ENCODE measurements at places on chromosomes 12 and 14.

DNA sequence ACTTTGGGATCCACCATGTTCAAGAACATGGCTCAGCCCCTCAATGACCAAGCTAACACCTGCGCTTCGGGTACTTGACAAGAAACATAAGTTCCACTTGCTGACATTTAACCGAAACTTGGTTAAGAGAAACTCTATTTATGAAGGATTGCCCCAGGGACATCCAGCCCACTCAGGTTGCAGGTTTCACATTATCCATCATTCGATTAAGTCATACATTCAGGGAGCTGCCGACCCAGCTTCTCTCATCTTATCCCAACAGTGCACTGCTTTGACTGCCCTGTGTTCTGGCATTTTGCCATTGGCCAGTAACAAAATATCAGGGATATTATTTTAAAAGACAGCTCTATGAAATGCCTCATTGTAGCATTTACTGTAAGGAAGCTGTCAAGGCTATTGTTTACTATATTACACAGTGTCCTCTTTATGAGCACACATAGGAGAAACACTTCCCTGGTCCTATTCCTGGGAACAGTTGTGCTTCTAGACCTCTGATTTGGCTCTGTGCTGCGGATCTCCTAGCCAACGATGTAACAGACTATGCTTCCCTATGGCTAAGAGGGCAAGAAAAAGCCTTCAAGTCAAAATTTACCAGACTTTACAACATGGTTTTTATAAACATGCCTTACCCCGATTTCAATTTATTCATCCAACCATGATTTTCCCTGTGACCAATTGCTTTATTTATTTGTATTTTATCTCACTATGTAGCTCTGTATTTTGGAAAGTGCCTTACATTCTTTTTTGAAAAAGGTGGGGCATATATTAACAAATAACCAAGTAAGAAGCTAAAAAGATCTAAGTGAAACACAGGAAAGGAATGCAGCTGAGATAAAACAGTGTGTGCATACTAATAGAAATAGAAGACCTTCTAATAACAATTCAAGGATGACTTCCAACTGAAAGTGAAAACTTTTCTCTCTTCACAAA lies 109.3 kb downstream of the ITPR2 start:
- DNase-seq: no peak

GRCh38 chr14:105026033-105026785 lies 5.3 kb upstream of the CDCA4 start:
- no peak for DNase-seq

DNA sequence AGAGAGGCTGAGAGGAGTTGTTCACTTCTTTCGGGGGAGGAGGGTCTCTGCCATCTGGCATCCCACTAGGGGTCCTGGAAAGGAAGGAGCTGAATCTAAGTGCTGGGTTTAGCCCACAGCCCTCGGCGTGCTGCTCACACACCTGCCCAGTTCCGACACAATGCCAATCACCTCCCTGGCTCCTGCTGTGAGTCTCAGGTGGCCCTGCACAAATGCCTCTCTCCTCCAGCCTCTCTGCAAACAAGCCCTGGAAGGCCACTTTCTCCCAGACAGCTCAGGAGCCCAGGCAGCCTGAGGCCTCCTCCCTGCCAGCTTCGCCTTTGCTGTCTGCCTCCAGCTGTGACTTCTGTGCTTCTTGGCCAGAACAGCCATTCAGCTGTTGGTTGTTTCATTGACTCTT lies 51.2 kb downstream of the SMIM41 start:
- DNase-seq: no peak

DNA sequence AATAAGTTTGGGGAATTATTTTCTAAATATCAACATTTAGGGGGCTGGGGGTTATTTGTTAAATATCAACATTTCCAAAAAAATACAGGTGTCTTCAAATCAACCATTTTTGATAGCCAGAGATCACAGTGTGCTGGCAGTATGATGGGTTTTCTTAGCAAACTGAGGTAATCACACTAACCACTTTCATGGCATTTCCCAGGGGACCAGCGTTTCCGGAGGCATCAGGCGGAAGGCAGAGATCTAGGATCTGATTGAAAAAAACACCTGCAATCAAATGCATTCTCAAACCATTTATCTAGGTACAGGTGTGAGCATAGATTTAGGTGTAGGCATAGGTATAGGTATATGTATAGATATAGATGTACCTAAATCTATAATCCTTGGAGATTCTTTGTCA lies 34.6 kb downstream of the GLRX5 start:
- no peak for DNase-seq

- no peak for DNase-seq
Observed at GRCh38 chr12:45644541-45644940, 85.0 kb upstream of the ARID2 start.

- no peak for DNase-seq
Observed at GRCh38 chr12:61356485-61356884, 903.7 kb upstream of the USP15 start.

- no peak for DNase-seq
Observed at GRCh38 chr14:68594737-68595380, 198.0 kb downstream of the ZFP36L1 start.

GRCh38 chr12:26162905-26163304 lies 32.5 kb upstream of the SSPN start:
- DNase-seq: no peak

DNA sequence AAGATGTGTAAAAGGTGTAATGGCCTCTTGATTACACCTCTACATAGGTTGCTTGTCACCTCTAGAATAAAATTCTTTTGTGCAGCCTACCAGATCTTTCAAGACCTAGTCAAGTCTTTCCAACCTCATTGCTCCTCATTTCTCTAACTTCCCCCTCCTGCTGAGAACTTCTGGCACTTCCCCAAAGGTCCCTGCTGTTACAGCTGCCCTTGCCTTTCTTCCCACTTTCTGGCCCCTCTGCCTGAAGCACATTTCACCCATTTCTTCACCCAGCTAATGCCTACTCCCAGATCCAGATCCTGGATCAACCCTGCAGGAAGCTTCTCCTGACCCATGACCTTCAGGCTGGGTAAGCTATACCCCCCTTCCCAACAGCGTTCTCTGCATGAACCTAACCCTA lies 1.5 kb downstream of the TSHR start:
- DNase-seq: no peak

GRCh38 chr12:123533672-123534643 lies at the start of gene RILPL1:
TSS of gene RILPL1 (minus strand) at chr12:123533719. CDS start at chr12:123533482, 237 bp downstream.
- peak; percentile 21 for DNase-seq

GRCh38 chr12:14326699-14327098 lies 38.8 kb upstream of the ATF7IP start:
- no peak for DNase-seq

GRCh38 chr14:88351966-88352691 lies 29.1 kb upstream of the KCNK10 start:
- no peak for DNase-seq

GRCh38 chr14:72617391-72618031 lies 276.4 kb downstream of the DPF3 start:
- DNase-seq: no peak

DNA sequence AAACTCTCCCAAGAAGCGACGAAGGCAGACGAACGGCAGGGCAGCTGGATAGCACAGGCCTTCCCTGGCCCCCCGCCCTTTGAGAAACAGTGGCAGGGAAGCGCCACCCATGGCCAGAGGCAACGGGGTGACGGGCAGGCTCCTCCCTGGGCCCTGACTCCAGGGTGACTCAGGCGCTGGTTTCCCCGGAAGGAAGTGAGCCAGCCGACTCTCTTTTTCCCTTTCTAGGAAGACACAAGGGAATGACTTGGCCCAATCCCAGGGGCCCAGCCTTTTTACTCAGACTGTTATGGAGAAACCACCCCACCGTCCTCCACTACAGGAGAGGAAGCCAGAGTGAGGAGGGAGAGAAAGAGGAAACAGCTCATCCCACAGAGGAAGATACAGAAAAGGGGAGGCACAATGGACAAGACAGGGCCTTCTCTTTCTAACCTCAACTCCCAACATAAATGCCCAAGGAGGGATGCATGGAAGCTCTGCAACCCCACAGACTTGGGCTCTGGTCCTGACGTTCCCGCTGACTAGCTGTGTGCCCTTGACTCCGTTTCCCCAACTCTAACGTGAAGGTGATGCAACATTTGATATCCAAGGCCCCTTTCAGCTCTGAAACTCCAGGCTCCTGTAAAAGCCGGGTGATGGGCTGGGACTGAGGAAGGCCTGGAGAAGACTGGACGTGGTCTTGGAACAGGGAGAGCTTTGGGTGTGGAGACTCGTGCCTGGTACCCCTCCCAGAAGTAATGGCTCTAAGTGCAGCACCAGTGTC lies 27.9 kb downstream of the ACTN1 start:
- no peak for DNase-seq

GRCh38 chr12:29980304-29980703 lies 196.6 kb upstream of the TMTC1 start:
- no peak for DNase-seq

- DNase-seq: no peak
Observed at GRCh38 chr12:1518591-1519516, 75.5 kb downstream of the FBXL14 start.

GRCh38 chr12:55658635-55659391 lies 22.1 kb downstream of the OR10P1 start:
- no peak for DNase-seq

GRCh38 chr12:110649341-110649847 lies 35.5 kb downstream of the TCTN1 start:
- DNase-seq: no peak

GRCh38 chr14:42429401-42429800 lies 822.7 kb downstream of the LRFN5 start:
- DNase-seq: no peak

GRCh38 chr12:107320929-107321631 lies 227.7 kb upstream of the CRY1 start:
- peak; percentile 47 for DNase-seq

Measured in activated CD8-positive, alpha-beta memory T cell treated with anti-CD3 and anti-CD28 coated beads for 1 hour (primary cell).